Hematopoietic multipotent progenitor cell treated with erythropoietin and hydrocortisone succinate and interleukin-3 and kit ligand, for 6 days (in vitro differentiated cells): ENCODE measurements at places on chromosomes 2 and 18.

- DNase-seq, result no peak
Observed at GRCh38 chr2:20327370-20327769, 23.3 kb downstream of the PUM2 start.

DNA sequence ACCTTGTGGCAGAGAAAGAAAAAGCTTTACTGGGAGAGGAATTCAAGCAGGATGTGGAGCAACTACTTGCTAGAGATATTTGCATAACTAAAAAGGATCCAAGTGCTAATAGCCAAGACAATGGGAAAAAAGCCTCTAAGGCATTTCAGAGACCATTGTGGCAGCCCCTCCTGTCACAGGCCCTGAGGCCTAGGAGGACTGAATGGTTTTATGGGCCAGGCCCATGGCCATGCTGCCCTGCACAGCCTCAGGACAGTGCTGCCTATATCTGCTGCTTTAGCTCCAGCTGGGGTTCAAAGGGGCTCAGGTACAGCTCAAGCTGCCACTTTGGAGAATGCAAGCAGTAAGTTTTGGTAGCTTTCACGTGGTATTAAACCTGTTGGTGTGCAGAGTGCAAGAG, 17.1 kb upstream of the MRPS5 start:
- no peak for DNase-seq

DNA sequence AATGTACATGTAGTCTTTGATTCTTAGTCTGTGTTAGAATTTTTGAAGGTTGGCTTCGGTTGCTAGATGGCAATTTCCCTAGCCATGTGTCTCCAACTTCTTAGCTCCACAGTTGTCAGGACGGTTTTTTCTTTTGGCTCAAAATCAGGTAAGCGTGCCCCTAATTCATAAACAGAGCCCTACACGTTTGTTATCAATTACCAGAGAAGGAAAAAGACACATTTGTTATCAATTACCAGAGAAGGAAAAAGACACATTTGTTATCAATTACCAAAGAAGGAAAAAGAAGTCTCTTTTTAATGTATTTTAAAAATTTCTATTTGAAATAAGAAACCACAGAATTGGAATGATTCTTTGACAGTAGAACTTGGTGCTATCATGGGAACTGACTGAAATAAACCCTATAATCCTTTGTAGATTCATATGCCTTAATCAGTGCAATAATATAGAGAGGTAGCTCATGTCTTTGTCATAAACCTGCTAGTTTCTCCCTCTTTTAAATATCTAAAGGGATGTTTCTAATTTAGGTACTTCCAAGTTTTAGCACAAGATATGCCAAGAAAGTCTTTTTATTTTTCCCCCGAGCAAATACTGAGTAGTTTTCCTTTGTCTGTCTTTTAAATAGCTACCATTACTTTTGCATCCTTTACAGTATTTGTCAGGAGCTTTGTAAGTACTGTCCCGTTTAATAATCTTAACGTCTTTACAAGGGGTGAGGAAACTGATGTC, 35.9 kb downstream of the CAMKMT start:
- DNase-seq, result no peak

DNA sequence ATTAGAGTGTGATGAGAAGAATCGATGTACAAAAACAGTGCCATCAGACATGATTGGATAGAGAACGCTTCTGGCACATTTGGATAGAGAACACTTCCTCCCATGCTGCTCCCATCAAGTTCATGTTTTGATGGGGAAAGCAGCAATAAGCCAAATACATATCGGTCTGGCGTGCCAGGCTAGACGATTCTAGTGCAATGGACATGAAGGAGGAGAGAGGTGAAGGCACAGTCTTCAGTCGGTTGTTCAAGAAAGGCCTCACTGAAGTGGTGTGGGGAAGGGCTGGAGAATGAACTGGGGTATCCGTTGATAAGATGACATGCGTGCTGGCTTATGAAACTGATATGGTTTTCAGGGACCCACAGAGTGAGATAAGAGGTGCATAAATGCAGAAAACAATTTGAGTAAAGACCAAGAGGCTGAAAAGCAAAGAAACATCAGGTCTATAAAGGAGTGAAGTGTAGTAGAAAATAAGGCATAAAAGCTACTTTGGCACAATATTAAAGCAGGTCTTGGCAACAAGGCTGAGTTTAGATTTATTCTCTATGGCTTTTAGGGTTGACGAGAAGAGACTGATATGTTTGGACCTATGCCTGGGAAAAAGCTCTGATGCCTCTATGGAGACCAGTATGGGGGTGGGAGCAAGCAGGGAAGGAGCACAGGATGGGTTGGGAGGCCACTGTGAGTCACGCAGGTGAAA, 117.6 kb upstream of the PIEZO2 start:
- no peak for DNase-seq

DNA sequence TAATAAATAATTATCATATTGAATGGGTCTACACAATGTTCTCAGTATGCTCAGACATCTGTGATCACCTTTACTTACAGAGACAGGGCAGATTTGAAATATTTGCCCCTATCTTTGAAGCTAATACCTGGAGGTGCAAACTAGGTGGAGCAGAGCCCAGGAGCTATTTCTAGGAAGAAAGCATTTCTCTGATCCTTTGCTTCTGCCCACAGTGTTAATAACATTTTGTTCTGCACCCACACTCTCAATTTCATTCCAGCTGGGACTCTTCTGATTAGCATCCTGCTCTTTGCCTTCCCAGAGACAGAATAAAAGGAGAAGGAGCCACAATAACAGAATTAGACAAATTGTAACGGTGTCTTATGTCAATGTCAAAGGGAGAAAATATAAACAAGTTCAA, 11.6 kb upstream of the SCN2A start:
- no peak for DNase-seq

DNA sequence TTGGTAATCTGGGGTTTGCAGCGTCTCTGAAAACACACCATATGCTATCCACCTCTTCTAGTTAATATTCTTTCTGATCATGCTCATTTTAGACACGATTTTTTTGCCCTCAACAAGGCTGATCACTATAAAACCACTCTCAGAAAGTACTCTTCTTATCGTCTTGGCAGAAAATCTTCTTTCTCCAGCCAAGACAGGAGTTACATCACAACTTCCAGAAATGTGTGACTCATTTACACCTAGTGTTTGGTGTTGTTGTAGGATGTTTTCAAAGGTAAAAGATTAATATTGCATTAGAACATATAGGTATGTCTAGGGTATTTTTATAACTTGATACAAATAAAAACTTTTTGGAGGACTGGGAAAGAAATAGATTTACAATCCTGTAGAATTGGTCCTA, 138.5 kb upstream of the NETO1 start:
- no peak for DNase-seq

DNA sequence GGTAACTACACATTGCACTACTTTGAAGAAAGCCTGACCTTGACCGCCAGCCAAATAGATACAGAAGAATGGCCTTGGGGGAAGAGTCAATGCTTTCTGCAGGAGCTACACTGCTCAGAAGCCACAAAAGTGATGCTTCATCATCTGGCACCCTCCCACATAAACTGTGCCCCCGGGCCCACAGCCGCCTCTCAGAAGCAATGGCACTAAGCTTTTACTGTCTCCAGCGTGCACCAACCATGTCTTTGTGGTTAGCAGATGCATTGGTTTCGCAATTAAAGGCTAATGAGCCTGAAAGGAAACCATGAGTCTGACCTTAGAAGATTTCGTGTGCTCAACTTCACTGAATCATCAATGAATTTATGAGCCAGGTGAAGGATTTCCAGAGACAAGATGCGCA, 209.4 kb upstream of the TRIB2 start:
- peak; percentile 75 for DNase-seq

- DNase-seq, result peak; percentile 77
Observed at GRCh38 chr2:160324161-160324800, 124.2 kb upstream of the ITGB6 start.

GRCh38 chr18:9334973-9335696, 562 bp downstream of the TWSG1 start:
- peak; percentile 73 for DNase-seq

GRCh38 chr2:46333912-46334311, 36.7 kb downstream of the EPAS1 start:
- peak; percentile 36 for DNase-seq

GRCh38 chr2:117273009-117273671, 541.4 kb upstream of the DDX18 start:
- DNase-seq, result no peak

GRCh38 chr2:131543385-131543891, 15.8 kb downstream of the CCDC74A start:
- DNase-seq, result no peak

DNA sequence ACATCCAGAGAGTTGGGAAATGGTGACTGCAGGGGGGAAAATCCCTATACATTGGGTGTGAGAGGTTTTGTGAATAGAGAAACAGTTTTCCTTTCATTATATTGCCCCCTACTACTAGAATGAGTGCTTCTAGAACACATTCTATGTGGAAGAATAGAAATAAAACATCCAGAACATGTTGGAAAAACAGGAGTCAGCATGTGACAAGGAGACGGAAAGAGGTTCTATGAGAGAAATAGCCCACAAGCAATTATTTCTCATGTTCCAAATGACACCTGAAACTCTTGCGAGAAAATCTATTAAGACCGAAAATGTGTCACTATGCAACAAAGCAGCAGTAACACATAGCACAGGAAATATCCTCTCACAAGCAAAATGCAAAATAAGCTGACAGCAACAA, 202.7 kb upstream of the SPOPL start:
- DNase-seq, result no peak

- no peak for DNase-seq
Observed at GRCh38 chr2:1321321-1321720, 91.9 kb upstream of the TPO start.

GRCh38 chr18:2512059-2512458, 59.2 kb downstream of the METTL4 start:
- DNase-seq, result no peak

- peak; percentile 19 for DNase-seq
Observed at GRCh38 chr18:44098551-44099098, 582.1 kb upstream of the SETBP1 start.

GRCh38 chr2:189858291-189858690, 74.0 kb downstream of the PMS1 start:
- DNase-seq, result no peak

DNA sequence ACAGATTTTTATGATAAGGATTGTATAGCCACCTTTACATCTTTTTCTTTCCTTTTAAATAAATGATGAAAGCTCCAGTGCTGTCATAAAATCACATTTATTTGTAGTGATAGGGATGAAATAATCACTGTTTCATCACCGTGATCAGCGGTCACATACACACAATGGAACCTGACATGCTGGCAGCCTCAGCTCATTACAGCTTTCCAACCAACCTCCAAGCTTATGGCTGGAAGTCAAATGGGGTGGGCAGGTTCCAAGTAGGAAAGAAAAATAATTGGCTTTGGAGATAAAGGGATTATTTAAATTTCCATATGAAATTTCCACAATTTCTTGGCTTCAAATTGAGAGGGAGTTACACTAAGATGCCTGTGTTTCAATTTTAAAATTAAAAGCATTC, 251.3 kb downstream of the PLCL1 start:
- no peak for DNase-seq

GRCh38 chr2:55779459-55780421, 86.1 kb upstream of the PNPT1 start:
- no peak for DNase-seq

- DNase-seq, result no peak
Observed at GRCh38 chr2:184767059-184767458, 168.7 kb downstream of the ZNF804A start.

GRCh38 chr2:172091000-172091641, 5.8 kb downstream of the DLX1 start:
- peak; percentile 5 for DNase-seq

- DNase-seq, result no peak
Observed at GRCh38 chr2:187017438-187017837, 168.5 kb upstream of the ZSWIM2 start.

DNA sequence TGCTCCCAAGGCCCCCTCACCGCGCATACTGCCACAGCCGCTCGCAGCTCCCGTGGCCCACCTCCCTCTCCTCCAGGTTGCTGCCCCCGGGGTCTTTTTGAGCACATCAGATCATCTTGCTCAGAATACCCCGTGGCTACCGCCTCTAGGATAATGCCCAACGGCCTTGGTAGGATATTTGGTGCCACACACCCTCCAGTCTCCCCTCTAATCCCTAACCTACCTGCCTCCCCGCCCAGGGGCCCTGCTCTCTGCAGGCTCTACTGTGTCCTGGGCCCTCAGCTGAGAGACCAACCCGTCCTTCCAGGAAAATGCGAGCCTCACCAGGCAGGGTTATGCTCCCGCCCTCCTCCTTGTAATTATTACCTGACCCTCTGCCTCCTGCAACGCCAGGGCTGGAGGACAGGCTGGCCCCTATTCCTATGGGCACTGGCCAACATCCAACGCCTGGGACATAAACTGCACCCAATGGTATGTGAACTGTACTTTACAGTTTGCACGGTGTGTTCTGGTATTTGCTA, 1.5 kb upstream of the MTCL1 start:
- DNase-seq, result no peak

GRCh38 chr2:131154071-131154531, 49.0 kb downstream of the PLEKHB2 start:
- DNase-seq, result peak; percentile 82

DNA sequence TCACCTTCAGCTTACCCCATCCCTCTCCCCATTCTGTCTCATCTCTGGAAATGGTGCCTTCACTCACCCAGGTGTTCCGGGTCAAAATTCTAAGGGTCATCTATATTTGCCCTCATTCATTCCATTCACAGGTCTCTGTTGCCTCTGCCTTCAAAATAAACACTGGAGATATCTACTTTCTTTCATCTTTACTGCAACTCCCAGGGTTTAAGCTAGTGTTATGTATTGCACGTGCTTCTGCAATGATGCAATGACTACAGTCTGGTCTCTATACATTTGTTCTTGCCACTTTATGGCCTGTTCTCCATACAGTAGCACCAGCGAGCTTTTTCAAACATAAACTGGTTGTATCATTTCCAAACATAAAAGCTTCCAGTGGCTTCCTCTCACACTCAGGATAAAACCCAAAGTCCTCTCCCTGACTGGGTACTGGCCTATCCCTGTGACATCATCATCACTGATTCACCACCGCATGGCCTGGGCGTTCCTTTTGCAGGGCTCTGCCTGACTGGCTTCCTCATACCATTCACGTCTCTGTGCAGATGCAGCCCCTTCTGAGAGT, 14.3 kb downstream of the DSG2 start:
- DNase-seq, result no peak

DNA sequence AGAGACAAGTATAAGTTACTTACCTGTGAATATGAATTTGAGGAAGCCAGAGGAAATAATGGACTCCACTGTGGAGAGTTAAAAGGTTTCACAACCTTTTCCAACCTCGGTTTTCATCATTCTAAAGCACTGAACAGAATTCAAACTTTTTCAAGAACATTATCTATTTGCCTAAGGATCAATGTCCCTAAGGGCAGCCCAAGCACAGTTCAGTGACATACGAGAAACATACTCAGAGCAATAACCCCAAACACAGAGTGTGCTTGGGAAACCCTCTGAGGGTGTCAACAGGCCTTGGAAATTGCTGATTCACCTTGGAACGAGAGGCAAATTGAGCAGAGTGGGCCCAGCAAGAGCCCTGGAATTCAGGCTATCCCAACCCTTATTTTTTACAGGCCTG, at the start of gene ABCB11:
TSS of gene ABCB11 (minus strand) at position 123 of the 400 bp plus-strand sequence. CDS start 13,199 bp downstream, outside the sequence.
- DNase-seq, result no peak

- DNase-seq, result no peak
Observed at GRCh38 chr2:12479065-12479601, 237.6 kb upstream of the TRIB2 start.

GRCh38 chr2:68568116-68568515, 75.3 kb upstream of the PROKR1 start:
- DNase-seq, result no peak
